Peyer's patch (tissue), 4 donors: ENCODE measurements at places on chromosomes 1 and 21. TPM values are rescaled to one million over a fixed set of nuclear protein-coding genes. Genes with fewer than 3 reads are reported as not detected.

DNA sequence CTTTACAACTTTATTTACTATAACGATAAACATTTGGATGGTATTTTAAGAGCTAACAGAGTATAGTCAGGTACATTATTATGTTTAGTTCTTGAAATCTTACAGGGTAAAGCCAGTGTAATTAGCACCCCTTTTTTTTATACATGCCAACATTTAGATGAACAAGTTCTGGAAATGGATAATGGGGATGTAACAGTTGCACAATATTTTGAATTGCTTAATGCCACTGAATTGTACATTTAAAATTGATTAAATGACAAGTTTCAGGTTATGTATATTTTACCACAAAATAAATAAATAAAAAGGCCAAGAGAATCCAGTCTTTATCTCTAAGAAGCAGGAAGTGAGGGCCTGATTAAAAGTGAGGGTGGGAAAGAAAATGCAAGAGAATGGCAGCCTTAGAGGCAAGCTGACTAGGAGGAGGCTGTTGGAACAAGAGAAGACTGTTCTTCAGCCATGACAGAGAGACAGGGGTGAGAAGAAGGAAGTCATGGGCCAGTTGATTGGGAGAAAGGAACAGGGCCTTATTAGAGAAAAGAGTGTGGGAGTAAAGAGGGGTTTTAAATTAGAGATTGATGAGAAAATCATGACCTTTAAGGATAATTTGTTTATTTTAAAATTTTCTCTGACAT, 49.9 kb upstream of the TNFSF18 start:
- no peak for DNase-seq

DNA sequence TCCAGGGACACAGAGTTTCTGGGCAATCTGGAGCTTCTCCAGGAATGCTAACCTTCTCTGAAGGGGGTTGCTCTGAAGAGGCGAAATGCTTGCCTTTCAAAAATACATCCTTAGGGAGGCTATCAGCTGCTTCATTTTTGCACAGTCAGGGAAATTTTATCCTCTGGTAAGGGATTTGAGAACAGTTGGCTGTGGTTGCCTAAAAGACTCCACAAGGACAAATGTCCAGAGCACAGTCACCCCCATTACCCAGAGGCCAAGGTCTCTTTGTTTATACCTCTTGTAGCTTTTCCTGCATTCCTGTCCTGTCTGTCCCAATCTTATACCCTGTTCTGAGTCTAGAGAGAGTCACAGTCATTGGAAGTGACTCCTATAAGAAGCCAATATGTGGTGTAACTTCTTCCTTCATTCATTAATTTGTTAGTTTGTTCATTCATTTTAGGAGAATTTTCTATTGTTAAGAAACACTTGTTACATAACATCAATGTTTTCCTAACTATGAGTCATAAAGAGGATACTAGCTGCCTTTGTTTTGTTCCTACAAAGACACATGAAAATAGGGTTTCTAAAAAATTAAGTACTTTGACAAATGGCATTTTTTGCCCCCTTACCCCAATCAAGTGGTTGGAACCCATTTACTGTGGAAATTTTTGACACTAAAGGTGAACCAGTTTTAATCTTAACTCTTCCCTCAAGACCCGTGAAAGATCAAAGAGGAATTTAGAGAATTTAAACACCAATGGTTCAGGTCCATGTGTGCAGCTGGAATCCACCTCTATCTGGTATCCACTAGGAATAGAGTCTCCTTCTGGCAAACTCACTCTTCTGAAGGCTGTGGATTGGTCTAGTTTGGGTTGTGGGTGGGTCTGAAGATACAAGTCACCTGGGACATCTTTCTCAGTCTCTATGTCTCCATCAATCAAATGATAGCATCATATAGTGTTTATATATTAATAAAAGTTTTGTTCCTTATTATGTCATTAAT, 47.1 kb downstream of the GPR88 start:
- no peak for DNase-seq

DNA sequence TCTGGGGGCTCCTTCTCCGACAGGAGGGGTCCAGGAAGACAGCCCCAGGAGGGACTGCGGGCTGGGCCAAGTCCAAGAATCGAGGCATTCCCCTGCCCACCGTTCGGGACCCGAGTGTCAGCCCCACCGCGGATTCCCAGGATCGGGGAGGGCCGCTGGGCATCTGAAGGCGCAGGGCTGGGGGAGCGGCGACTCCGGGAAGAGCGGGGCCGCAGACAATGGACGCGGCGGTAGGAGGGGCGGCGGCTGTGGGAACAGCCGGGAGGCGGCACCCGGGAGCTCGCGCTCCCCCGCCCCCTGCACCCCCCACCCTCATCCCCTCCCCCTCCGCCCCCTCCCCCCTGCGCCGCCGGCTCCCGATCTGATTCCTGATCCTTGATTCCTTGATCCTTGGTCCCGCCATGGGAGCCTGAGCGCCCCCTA, at the start of gene VANGL2:
VANGL2 (plus strand) TSS at position 342 of the 423 bp plus-strand sequence. CDS start 15,274 bp downstream, outside the sequence.
- DNase-seq = peak; percentile 77

DNA sequence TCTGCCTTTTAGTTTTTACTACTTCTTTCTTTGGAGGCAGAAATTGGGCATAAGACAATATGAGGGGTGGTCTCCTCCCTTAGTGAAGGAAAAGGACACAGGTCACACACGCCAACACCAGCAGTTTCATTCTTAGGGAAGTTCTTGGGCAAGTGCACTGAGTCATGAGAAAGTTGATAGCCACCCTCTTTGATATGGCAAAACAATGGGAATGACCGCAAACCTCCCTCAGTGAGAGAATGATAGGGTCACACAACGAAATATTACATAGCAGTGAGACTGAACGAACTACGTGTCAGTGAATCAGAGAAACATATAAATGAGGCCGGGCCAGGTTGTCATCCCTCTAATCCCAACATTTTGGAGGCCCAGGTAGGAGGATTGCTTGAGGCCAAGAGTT, 20.0 kb downstream of the IL6R start:
- DNase-seq = no peak

GRCh38 chr1:229557913-229558414, 543 bp downstream of the ABCB10 start:
- DNase-seq = peak; percentile 27

DNA sequence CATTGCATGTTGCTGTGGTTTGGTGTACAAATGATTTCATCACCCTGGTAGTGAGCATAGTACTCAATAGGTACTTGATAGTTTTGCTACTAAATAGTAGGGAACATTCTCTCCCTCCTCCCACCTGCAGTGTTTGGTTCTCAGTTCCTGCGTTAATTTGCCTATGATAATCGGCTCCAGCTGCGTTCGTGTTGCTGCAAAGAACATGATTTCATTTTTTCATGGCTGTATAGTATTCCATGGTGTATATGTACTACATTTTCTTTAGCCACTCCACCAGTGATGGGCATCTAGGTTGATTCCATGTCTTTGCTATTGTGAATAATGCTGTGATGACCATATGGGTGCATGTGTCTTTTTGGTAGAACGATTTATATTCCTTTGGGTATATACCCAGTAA, 903.4 kb downstream of the TTLL7 start:
- DNase-seq = no peak

DNA sequence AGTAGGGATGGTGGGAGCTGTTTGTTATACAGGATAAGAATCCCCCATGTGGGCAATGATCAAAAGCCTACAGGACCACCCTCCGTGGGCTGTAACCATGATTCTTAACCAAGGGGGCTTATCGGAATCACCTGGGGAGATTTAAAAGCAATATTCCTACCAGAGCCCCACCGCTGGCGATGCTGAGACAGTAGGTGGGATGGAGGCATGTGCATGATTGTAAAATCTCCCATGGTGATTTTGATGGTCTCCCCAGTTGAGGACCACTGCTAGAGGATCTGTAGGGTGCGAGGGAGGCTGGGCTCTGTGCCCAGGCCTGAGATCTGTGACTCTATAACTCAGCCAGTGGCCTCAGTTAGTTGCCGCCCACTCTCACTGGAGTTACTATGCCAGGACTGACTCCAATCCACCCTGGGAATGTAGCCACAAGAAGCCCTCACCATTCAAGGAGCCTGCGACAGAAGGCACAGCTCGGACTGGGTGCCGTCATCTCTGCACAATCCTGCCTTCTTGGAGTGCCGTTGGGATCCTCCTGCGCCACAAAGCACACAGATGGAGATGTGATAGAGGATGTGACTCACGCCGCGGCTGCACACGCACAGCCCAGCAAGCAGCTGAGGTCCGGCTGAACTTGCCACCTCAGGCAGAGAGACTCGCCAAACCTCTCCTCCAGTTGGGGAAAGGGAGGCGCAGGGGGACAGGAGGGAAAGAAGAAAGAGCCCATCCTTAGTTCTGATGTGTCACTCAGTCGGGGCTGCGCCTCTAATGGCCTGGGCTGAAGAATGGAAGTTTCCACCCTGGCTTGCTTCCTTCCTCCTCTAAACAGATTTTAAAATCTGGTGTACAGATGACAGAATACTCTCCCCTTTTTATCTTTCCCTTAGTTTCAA, 26.5 kb downstream of the AKNAD1 start:
- peak; percentile 56 for DNase-seq

- DNase-seq = no peak
Observed at GRCh38 chr1:212852105-212852688, 4.7 kb upstream of the SPATA45 start.

DNA sequence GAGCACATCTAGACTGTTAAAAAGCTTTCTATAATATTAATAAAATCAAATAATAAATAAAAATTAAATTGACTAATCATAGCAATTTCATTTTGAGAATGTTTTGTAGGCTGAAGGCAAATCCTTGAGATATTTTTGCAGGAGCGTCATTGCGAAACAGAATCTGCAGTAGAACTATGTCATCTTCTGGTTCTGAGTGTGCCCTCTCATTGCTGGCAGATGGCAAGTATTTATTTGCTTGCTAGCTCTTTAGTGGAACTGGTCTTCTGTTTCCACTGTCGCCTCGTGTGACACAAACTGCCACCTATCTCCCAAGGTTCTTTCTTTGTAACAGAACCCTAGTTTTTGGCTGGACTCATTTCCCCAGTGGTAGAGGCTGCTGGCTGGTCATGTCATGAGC, 19.0 kb upstream of the IRF2BP2 start:
- no peak for DNase-seq

- DNase-seq = no peak
Observed at GRCh38 chr1:94259635-94260289, 22.4 kb upstream of the ARHGAP29 start.

DNA sequence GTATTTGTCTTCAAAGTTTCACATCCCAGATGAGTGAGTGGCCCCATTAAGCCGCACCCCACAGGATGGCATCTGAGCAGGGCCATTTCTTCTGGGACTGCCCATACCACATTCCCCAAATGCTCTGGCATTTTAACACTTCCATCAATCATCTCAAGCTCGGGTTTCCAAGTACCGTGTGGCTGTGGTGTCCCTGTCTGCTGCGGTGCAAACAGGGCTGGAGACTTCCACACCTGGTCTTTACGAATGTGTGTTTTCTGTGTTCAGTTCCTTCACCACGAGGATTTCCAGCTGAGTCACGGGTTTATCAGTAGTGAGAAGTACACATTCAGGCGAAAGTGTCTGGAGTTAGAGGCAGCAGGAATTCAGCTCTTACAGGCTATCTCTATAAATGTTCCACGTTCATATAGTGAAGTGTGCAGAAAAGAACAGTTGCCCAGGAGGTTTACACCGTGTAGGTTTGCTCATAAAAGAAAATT, 195.2 kb downstream of the RHOU start:
- DNase-seq = no peak

GRCh38 chr1:223006917-223007648, 136.0 kb downstream of the TLR5 start:
- no peak for DNase-seq

GRCh38 chr1:27935721-27936120, 921 bp downstream of the SMPDL3B start:
- DNase-seq = no peak

The F13B gene
- not detected for total RNA-seq

The TAS1R1 gene
- total RNA-seq = not detected

The VCAM1 gene
- total RNA-seq = 0.88 TPM

The SLC9C2 gene
- not detected for total RNA-seq

The S100A7A gene
- not detected for total RNA-seq

The PLA2G5 gene
- total RNA-seq = 1.5 TPM

The NPHS2 gene
- total RNA-seq = not detected

The XCL2 gene
- total RNA-seq = not detected

The MTARC1 gene
- total RNA-seq = 6.7 TPM
